ENCODE measurements at places on chromosomes 2 and 18.

DNA sequence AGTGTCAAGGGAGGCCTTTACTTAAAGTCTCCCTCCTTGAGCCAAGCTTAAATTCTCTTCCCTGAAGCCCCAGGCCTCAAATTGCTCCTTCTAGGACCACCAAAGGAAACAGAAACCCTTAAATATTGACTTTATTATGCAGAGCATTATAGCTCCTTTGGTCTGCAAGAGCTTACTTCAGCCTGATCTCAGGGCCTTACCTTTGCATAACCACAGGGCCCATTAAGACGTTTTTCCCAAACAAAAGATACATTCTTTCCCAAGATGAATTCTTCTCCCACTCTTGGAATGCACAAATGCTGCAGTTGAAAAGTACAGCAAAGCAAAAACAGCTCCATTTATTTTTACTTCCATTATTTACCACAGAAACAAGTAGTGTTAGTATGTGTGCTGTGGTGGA lies 130.8 kb downstream of the B3GNT2 start:
- DNase-seq, result no peak

DNA sequence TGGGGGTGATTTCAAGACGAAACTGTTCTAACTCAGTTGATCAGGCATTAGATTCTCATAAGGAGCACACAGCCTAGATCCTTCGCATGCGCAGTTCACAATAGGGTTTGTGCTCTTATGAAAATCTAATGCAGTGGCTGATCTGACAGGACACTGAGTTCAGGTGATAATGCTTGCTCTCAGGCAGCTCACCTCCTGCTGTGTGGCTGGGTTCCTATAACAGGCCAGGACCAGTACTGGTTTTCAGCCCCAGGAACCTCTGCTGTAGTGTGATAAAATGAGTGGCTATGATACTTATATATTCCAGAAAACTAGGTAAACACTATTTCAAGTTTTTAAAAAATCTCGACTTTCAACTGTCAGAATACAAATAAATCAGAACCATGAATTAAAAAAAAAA lies 271.4 kb downstream of the GALNT13 start:
- no peak for DNase-seq

DNA sequence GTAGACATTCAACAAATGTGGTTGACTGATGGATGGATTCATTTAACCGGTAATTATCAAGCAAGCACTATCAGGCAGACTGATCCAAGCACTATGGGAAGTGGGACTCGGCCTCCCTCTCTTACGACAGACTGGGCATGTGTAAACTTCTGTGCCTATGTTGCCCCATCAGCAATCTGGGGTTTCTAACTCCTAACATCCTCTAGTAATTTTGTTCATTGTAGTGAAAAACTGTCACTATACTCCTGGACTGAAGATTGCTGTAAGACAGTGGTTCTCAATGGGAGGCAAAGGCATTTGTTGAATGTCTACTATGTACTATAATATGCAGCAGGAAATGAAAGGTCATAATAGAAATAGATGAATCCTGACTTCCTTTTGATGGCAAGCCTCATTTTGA lies 51.2 kb upstream of the CREB1 start:
- DNase-seq, result no peak

- DNase-seq, result no peak
Observed at GRCh38 chr2:63046961-63047320, 3.7 kb upstream of the OTX1 start.

DNA sequence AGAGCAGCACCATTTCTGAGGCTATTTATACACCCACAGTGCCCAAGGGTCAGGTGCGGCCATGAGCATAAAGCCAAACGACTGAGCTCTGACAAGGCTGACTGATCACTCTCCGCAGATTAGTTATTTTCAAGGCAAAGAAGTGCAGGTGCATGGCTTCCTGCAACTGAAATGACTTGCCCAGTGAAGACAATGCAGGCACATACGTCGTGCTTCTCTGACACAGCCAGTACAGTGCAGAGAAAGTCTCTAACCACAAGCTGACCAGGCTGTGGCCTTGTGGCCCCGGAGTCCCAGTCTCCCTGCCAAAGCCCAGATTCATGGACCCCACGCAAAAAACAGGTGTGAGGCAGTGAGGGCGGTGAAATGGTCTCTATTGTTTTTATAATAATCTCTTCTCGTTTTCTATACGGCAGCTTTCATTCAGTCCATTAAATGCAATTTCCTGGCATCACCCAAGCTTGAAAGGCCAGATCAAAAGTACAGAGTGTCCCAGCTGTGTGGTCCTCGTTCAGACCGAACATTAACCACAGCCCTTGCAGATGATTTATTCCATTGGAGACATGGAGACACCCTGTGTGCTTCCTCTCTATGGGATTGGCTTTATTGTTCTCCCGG lies 447.0 kb upstream of the ID2 start:
- no peak for DNase-seq
